Upper lobe of right lung (tissue), 1 donor: ENCODE measurements at places on chromosomes 16 and 17. TPM values are rescaled to one million over a fixed set of nuclear protein-coding genes. Genes with fewer than 3 reads are reported as not detected.

DNA sequence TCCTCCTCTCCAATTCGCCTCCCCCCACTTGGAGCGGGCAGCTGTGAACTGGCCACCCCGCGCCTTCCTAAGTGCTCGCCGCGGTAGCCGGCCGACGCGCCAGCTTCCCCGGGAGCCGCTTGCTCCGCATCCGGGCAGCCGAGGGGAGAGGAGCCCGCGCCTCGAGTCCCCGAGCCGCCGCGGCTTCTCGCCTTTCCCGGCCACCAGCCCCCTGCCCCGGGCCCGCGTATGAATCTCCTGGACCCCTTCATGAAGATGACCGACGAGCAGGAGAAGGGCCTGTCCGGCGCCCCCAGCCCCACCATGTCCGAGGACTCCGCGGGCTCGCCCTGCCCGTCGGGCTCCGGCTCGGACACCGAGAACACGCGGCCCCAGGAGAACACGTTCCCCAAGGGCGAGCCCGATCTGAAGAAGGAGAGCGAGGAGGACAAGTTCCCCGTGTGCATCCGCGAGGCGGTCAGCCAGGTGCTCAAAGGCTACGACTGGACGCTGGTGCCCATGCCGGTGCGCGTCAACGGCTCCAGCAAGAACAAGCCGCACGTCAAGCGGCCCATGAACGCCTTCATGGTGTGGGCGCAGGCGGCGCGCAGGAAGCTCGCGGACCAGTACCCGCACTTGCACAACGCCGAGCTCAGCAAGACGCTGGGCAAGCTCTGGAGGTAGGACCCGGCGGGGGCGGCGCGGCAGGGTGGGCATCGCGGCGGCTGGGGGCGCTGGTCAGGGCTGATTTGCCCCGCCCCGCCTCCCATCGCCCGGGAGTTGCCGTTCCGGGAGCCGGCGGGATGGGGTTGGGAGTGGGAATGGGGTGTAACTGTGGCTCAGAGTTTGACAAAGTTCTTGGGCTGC, 567 bp downstream of the SOX9 start:
- DNase-seq, result peak; percentile 79

DNA sequence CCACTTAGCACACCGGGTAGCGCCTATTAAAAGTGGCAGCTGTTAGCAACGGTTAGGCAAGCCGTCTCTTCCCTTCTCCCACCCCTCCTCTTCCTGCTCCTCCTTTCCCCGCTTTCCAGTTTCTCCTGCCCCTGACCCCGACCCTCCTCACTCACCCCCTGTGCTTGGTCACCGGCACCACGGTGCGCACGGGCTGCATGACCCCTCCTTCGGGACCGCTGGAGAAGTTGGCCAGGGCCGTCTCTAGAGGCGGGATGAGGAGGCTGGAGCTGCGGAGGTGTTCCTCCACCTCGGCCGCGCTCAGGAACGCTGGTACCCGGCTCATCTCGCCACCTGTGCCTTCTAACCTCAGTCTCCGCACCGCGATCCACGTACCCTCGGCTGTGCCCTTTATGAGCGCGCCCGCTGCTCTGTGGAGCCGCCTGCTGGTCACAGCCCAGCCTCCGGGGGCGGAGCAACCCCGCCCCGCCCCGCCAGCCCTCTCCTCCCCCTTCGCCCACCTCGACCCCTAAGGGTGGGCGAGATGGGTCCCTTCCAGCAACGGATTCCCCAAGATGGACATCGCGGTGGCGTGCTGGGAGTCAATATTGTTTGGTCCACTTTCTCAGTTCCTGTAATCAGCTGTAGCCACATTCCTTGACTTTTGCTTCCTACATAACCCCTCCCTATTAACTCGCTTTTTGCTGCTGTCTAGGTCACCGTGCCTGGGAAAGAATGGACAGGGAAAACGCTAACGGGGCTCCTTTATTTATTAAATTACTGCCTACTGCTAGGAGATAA, at the start of gene CRYM:
CRYM (minus strand) TSS at position 364 of the 780 bp plus-strand sequence; CDS start at position 325, 39 bp downstream.
- DNase-seq, result peak; percentile 83

- DNase-seq, result no peak
Measured at GRCh38 chr16:88570691-88571092, 489 bp downstream of the ZC3H18 start.

DNA sequence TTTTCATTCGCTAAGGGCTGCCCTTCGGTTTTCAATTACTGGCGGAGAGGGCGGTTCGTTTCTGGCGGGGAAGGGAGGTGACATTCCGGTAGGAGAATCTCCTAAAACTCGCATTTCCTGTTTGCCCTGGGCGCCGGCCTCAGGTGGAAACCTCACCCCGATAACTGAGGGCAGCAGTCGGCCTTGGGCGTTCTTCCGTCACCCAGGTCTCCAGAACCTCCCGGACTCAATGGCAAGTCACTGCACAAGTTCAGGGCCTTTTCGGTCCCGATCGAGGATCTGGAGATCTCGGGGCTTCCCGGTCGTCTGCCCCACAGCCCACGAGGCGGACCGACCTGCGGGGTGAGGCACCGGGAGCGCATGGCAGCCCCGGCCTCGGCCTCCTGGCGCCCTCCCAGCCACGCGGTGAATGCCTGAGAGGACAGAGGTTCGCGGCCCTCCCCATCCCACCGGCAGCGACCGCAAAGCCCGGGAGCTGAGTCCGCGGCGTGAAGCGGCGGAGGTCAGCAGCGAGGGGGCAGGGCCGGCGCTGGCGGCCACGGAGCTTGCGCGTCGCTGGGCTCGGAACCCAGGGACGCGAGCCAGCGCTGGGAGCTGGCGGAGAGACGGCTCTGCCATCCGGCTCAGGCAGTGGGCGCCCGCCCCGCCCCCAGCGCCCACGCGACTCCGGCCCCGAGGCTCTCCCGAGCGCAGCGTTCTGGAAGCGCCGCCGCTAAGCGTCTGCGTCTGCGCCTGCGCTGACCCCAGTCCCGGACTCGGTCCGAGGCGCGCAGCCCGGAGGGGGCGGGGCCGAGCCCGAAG, 58.4 kb downstream of the SRL start:
- peak; percentile 97 for DNase-seq

DNA sequence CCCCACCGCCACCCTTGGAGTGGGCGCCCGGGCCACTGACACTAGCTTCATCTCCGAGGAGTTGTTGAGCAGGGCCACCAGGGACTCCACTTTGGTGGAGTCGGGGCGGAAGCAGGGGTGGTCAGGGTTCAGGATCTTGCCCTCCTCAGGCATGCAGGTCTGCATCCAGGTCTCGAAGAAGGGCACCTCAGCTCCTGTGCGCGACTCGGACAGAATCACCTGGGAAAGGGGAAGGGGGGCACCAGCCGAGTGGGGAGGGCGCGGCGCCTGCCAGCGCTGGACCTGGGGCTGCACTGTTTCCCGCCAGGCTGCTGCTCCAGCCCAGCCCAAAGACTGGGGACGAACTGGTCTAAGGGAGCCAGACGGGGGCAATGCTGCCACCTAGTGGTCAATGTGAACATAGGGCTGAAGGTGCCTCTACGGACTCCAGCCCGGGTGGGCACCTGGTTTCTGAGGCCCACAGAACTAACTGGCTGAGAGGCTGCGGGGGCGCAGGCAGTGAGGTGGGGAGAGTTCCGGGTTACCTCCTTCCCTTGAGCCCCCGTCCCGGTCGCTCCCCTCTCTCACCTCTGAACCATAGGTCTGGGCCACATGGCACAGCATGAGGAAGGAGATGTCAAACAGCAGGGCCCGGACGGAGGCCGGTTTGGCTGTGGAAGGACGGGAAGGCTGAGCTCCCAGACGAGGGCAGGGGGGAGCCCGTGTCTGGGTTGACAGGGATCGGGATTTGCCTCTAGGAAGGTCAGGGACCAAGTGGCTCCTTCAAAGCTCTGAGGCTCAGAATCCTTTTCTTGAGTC, 11.8 kb downstream of the CSF3 start:
- peak; percentile 86 for DNase-seq

- DNase-seq, result no peak
Measured at GRCh38 chr16:8828541-8829165, 31.0 kb downstream of the PMM2 start.

DNA sequence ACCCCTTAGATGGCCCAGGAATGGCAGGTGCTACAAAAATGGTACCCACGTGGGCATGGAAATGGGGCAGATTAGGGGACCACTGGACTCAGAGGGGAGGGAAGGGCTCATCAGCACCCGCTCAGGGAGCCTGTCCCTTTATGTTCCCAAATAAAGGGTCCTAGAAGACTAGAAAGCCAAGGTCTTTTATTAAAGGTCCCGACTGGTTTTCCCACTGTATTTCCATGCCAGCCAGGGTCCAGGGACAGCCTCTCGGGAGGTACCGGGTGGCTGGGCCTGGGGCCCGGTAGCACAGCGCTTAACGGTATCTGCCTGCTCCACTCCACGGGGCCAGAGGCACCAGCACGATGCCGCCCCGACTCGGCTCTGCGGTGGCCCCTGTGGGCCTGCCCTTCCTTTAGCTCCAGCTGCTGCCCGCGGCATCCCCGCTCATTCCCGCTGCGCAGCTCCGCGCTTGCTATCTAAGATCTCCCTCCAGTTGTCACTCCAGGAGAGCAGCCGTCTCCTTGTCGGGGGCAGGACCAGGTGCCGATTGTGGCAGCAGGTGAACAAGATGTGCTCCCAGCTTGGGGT, 1.4 kb downstream of the NT5C start:
- DNase-seq, result no peak

GRCh38 chr16:87919681-87919994, 16.7 kb downstream of the CA5A start:
- no peak for DNase-seq

DNA sequence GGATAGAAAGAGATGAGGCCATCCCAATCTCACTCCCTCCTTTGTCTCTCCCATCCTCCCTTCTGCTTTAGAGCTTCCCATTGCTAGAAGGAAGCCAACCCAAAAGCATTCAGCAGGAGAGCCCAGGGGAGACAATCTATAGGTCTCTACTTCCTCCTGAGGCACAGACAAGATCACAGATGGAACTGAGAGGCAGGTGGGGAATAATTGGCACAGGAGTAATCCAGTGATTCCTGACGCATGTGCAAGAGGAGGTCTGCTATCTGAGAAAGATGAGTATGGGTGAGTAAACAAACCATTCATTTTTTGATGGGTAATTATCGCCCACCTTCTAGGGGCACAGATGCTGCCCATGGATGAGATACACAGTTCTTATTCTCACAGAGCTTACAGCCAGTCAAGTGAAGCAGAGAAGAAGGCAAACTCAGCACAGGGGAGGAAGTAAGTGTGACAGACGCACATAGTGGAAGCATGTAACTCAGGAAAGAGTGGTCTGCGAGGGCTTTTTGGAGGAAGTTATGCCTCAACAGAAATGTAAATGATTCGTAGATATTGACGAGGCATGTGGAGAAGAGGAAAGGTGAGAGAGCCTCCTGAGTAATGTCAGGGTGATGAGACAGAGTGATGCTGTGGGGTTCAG, 88.9 kb upstream of the HLF start:
- DNase-seq, result no peak

Gene PHLPP2
- 9.3 TPM for total RNA-seq

Gene TTYH2
- 7.4 TPM for total RNA-seq

Gene TMC6
- 176 TPM for total RNA-seq

Gene CCL8
- 1.5 TPM for total RNA-seq

Gene NIP7
- 20.8 TPM for total RNA-seq

Gene CCT6B
- total RNA-seq, result 1.7 TPM

Gene PABPN1L
- not detected for total RNA-seq
